Tibial nerve (tissue), 4 donors: ENCODE measurements at places on chromosomes 4 and X. TPM values are rescaled to one million over a fixed set of nuclear protein-coding genes. Genes with fewer than 3 reads are reported as not detected.

DNA sequence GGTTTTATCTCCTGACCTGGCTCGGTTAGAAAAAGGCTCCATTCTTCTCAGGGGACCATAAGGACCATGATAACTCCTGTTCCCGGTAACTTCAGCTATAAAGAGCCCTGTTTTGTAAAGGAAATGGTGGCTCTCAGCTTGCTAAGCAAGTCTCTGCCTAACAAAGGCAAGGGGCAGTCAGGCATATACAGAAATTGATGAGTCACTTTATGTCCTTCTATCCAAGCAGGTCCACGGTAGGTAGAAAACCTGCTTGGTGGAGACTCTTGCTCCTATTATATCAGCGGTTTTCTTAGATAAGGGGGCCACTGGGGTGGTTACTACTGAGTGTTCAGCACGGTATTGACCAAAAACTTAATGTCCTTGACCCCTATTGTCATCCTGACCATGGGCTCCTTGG, 203.0 kb upstream of the KLF8 start:
- no peak for DNase-seq

GRCh38 chr4:1030559-1030958, 19.1 kb downstream of the FGFRL1 start:
- no peak for DNase-seq

The LCORL gene
- total RNA-seq: 18.4 TPM

The SPANXC gene
- not detected for total RNA-seq

The GLUD2 gene
- total RNA-seq: 4.8 TPM
